HTR-8/SVneo (cell line): ENCODE measurements at places on chromosomes 4 and X.

DNA sequence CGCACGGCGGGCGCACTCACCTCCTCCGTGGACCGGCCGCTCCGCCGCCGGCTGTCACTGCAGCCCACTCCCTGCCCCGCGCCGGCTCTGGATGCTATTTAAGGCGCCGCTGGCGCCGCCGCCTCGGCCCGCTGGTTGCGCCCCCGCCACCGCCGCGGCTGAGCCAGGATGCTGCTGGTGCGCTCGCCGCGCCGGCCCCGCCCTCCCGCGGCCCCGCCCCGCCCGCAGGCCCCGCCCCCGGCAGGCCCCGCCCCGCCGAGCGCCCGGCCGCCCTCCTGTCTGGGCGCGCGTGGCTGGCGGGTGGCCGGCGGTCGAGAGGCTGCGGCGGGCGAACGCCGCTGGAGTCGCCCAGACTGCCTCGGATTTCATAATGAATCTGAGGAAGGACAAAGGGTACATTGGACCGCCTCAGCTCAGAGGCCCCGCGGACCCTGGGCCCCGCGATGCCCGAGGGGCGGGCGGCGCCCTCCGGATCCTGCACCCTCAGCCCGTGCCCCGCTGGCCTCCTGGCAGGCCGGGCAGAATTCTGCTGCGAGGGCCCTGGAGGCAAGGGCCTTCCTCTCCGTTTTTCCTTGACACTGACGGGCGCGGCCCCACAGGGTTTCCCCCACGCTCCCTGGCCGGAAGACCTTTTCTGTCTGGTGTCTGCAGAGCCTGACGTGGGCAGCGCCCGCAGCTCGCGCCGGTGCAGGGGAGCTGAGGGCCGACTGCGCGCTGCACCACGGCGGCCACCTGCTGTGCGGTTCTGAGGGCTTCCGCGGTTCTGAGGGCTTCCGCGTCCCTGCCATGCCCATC lies at the start of gene ACSL1:
Gene ACSL1, minus strand, starts transcription at position 73 of the 795 bp plus-strand sequence. CDS start 22,454 bp downstream, outside the sequence.
- peak; percentile 86 for DNase-seq

GRCh38 chr4:13263967-13264525 lies 220.1 kb downstream of the RAB28 start:
- no peak for DNase-seq

DNA sequence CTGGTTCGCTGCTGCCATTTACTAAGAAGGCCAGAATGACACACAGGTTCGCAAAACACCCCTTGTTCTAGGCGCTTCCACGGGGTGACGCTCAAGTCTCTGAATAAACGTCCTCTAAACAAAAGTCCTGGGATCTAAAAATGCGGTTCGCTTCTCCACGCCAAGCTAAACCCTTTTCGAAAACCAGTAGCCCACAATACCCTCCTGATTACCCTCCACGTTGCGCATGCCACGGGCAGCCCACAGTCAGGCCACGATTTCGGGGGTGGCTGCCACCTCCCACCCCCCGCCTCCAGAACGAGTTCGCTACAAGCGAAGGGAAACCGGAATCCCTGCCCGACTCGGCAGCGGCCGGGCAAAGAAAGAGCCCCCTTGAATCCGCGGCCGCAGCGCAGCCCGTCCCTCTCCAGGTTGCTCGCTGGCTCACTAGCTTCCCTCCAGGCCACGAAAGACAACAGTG lies 423 bp downstream of the RPL39 start:
- DNase-seq: no peak

GRCh38 chr4:117311215-117311614 lies 225.8 kb upstream of the TRAM1L1 start:
- no peak for DNase-seq

DNA sequence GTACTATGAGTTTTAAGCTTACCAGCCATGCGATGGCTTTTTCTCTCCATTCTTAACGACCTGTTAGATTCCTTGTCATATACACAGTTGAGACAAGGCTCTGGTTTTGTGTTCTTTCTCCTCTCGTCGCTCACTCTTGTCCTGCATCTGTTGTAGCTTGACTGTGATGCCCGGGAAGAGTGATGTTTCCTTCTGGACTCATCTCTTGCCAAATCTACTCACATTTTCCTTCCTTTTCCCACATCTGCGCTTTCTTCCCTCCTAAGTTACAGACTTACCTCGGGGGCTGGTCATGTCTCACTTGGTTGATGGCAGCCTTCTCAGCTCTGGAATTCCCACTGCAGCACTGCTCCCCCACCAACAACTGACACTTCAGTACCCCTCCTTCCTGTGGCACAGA lies 4.8 kb upstream of the MAP7D3 start:
- DNase-seq: no peak

GRCh38 chr4:7466215-7466614 lies 31.5 kb upstream of the PSAPL1 start:
- DNase-seq: no peak

DNA sequence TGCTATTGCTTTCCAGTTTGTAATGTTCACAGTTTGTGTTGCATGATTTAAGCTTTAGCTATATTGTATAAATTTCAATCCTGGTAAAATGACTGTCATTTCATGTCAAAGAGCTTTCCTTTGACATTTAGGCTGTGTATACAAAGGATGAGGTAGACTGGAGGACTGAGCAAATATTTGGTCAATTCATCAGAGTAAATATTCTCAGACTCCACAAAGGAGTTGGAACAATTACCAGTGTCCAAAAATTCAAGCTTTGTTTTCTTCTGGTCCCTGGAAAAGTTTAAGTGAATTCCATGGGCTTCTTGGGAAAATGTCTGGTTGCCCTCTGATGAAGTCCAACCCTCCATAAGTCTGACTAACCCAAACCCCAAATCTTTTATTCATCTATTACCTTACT lies 682.4 kb downstream of the DACH2 start:
- no peak for DNase-seq

DNA sequence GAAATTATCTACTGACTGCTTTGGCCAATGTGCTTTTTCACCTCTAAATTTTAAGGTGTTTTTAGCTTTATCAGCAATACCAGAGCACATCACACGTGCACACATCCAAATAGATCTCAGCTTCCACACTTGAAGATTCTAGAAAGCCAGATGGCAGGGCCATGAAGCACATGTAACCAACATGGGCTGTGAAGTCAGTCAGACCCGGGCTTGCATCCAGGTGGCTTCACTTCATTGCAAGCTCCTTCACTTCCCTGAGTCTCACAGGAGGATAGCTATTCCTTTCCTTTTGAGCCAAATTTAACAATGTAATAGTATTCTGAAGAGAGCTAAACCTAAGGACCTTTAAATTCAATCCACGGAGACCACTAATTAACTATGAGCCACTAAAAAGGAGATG lies 86.5 kb downstream of the SH3RF1 start:
- DNase-seq: no peak

GRCh38 chrX:139842326-139843185 lies 90.3 kb downstream of the ATP11C start:
- DNase-seq: no peak

- peak; percentile 75 for DNase-seq
Measured at GRCh38 chr4:7070729-7071511, 3.1 kb upstream of the GRPEL1 start.

DNA sequence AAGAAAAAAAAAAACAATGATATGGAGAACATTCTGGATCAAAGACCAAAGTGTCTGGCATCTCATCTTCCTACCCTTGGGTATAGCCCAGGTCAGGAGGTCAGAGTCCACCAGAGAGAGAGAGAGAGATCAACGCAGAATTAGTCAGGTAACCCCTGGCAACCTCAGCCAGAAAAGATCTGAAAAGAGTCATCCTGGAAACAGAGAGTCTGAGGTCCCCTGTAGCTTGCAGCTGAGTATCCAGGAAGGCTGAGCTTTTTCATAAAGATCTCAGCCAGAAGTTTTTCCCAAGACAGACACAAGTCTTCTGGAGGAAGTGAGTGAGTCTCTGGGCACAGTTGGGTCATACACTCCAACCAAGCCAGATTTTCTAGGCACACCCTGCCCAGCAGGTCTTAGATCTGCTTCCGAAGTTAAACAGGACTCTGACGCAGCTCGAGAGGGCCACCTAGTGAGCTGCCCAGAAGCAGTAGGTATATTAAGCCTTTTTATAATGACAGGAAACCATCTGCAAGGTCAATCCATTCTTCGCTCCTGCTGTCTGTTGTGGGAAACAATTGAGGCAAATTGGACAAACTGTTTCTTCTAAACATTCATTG lies 35.7 kb downstream of the ACE2 start:
- DNase-seq: peak; percentile 17

DNA sequence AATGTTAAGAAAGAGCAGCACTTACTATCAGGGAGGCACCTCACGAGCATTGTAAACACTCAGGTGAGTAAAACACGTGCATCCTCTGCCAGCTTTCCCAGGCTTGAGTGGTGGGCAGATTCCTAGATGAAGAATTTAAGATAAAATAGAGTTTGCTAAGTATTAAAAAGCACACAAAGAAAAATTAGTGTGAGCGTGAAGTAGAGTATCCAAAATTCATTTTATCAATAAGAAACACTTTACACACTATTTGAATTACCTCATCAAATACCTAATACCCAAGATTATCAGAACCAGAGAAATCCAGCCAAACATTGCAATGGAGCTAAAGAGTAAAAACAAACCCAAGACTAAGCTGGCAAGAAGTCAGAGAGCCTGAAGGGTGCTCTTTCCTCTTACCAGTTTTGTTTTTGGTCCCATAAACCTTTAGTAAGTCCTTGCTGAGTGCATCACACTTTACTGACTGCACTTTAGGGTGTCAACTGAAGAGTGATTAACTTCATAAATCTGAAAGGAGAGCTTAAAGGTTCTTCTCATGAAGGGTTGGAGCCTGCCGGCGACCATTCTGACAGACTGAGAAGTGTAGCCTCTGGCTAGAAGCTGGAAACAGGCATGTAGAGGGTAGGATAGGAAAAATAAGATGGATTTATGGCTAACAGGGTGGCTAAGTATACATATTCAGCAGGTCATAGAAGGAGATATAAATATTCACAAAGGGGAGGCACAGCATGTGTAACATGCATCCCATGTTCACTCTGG lies 151.1 kb downstream of the SLC7A11 start:
- DNase-seq: no peak

DNA sequence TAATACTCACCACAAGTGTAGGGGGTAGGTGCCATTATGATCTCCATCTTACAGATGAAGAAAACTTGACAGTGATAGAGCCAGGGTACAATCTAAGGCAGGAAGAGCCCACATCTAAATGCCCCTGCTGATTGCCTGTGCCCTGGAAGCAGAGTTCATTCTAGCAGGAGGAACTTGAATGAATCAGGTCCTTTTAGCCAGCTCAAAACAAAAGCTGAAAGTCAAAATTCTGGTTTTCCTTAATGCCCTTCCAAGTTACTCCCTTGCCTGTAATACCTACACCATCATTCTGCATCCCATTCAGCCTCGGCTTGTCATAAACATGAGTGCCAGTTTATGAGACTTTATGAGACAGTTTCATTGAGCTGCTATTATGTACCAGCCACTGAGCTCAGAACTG lies 89.6 kb downstream of the SCD5 start:
- no peak for DNase-seq

DNA sequence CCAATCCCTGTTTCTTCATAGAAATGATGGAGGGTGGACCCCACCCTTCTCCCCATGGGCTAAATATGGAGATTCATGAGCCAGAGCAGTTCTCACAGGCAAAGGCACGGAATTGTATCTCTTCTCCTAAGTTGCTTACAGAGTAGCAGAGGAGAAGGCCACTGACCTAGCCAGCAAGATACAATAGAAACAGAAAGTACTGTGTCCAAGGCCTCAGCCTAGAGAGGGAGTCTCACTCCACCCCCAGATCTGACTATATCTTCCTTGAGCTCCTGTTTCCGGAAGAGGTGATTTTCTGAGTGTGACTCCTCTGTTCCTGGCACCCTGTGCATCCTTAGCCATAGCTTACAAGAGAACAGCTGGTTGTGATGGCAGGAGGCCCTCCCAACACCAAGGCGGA lies at the start of gene FATE1:
Gene FATE1, plus strand, starts transcription at position 284 of the 400 bp plus-strand sequence. Its CDS starts 85 bp downstream, at position 369.
- no peak for DNase-seq

DNA sequence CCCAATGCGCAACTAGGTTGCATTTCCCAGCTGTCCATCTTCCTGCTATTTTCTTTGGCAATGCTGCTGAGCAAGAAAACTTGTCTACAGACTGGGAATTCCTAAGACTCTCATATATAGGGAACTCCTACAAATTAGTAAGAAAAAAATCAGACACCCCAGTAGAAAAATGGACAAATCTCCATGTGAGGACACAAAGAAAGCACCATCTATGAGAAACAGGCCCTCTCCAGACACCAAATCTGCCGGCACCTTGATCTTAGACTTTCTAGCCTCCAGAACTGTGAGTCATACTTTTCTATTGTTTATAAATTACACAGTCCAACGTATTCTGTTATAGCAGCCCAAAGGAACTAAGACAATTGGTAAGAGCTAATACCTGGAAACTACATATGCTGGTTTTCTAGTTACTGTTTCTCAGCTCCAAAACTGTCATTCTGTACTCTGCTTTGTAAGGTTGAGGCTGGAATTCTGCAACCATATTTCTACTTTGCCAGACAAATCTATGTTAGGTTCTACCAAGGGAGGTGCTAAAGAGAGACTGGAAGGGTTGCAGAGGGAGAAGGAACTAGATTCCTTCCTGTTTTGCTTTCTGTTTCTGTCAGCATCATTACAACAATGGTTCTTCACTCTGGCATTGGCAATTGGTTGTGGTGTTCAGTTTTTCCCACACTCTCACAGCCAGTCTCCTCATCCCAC lies 35.7 kb upstream of the FAM241A start:
- DNase-seq: no peak

- DNase-seq: no peak
Measured at GRCh38 chr4:159188646-159189045, 85.8 kb downstream of the RAPGEF2 start.

GRCh38 chr4:159010100-159010499 lies 92.8 kb upstream of the RAPGEF2 start:
- DNase-seq: no peak

DNA sequence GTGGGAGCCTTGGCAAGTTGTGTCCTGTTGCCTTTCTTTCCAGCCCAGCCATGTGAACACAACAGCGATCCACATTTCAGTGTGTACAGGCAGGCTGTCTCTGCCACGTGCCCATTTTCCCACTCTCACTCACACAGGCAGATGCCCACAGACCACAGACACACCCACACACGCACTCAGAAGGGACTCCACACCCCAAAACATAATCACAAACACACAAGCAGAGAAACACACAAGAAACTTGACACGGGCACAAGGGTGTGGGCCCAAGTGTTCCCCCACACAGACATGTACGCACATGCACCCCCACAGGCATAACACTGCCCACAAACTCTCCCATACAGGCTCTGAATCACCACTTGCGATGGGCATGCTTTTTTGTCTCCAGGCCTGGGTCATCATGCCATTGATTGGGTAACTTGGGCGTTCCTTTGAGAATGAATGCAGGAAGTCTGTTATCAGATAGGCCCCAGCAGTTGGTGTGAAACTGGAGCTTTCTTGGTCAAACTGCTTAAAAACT lies 84.3 kb downstream of the NBDY start:
- DNase-seq: no peak

- no peak for DNase-seq
Measured at GRCh38 chr4:176453079-176453478, 133.3 kb downstream of the SPCS3 start.
